ENCODE measurements at places on chromosomes 4 and X.

GRCh38 chr4:61440321-61440720 lies 240.2 kb downstream of the ADGRL3 start:
- DNase-seq = no peak

GRCh38 chr4:7007944-7008343 lies 35.2 kb upstream of the TADA2B start:
- no peak for DNase-seq

DNA sequence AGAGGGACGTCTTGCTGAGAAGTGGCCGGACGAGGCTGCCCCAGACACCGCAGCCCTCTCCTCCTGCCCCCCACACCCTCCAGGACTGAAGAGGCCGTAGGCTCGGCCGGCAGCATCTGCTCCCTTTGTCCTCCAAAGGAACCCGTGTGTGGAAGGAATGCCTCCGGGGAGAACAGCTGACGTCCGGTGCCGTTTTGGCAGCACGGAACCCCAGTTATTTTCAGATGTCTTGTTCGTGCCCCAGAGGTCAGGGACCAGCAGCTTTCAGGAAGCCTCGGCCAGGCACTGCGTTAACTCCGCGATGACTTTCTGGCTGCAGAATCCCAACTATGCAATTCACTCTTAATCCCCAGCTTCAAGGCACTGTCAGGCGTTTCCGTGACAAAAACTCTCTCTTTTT lies 10.9 kb upstream of the PPP2R3B start:
- peak; percentile 85 for DNase-seq

DNA sequence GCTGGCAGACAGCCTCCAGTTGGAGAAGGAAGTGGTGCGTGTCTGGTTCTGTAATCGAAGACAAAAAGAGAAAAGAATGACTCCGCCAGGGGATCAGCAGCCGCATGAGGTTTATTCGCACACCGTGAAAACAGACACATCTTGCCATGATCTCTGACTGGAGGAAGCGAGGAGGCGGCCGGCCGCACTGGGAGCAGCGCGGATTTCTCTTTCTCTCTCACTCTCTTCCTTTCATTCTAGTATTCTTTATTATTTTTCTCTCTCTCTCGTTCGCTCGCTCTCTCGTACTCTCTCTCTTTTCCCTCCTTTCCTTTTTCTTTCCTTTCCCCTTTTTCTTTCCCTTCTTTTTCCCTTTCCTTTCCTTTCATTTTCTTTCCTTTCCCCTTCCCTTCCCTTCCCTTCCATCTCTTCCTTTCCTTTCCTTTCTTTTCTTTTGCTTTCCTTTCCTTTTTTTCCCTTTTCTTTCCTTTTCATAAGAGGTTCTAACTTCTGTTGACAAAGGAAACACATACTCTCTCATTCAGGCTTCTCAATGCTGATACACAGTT lies 1.2 kb downstream of the POU3F4 start:
- DNase-seq = no peak

DNA sequence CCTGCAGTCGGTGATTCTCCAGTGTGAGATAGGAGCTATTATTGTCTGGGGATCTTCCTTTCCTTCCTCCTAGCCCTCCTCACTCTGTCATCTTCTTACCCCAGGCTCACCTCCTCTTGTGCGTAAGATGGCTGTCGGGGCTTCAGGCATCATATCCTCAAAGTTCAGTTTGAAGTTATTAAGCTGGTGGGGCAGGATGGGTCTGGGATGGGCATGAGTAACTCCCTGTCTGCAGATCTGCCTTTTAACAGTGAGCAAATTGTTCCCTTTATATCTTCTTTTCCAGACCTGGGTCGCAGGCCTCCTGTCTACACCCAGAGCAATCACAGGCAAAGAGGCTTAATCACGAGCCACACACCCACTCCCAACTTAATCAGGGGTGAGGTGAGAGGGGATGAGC lies 900 bp upstream of the MTMR1 start:
- DNase-seq = no peak

DNA sequence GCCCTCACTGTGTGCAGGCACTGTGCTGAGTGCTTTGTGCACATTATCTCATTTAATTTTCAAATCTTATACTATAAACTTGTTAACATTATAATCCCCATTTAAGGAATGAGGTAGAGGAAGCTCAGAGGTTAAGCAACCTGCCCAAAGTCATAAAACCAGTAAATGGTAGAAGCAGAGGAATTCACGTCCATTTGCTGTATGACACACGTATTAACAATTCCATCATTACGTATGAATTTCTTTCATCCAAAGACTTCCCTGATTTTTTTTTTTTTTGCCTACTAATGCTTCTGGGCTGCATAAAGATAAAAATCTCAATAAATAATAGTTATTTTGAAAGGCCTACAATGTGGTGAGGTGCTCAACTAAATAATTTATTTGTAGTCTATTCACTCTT lies 64.5 kb upstream of the H2AZ1 start:
- no peak for DNase-seq

DNA sequence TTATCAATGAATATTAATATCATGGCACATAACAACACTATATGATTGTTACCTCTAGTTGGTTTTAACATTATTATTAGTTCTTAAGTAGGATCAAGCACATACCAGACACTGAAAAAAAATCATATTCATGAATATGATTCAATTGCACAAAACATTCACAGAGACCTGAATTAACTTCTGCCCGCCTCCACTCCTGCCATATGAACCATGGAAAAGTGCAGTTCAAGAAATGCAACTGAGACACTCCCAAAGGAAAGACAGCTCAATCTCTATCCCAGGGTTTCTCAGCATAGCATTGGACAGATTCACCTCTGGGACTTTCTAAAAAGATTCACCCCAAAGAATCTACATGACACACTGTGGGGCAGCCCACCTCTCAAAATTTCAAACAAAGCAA lies 103.5 kb upstream of the KCNIP4 start:
- no peak for DNase-seq

DNA sequence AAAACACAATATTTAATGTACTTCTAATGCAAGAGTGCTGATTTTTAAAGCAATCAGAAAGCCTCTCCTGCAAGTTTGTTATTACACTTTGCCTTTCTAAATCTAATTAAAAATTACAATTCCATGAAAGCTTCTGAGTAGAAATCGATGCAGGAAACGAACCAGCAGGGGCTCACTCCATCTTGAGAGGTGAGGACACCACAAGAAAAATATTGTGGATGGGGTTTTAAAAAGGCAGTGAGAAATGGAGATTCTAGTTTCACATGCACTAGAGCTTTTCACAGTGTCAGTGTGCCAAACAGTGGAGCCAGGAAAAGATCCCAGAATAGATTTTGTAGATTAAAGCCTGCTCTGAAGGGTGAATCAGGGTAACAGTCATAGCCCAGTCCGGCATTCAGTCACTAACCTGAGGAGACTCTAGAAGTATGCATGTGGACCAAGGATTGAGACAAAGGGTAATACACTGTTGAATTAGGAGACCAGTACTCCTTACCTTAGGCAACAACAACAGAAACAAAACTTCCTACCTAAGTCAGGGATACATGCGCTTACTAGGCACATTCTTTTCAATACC lies 362.3 kb downstream of the NAF1 start:
- no peak for DNase-seq

DNA sequence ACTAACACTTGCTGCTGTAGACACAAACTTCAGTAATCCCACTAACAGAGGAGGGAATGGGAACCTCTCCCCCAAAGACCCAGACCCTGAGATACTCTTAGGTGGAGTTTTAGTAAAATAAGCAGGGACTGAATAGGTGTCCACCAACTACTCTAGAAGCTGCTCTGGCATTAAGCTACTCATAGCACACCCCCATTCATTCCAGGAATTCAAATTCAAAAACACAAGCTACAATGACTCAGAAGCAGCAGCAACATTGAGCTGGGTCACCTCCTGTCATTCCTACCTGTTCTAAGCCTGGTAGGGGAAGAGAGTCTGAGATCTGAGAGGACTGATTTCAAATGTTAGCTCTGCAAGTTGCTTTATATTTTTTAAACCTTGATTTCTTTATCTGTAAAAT lies 135.4 kb upstream of the FRMPD4 start:
- no peak for DNase-seq

- DNase-seq = no peak
These were observed 55.3 kb downstream of the ZFYVE28 start for GRCh38 chr4:2363056-2363721.

GRCh38 chr4:74659576-74660411 lies 134.5 kb downstream of the BTC start:
- DNase-seq = peak; percentile 93

- DNase-seq = peak; percentile 71
These were observed 6.7 kb upstream of the ART3 start for GRCh38 chr4:76067652-76068286.

DNA sequence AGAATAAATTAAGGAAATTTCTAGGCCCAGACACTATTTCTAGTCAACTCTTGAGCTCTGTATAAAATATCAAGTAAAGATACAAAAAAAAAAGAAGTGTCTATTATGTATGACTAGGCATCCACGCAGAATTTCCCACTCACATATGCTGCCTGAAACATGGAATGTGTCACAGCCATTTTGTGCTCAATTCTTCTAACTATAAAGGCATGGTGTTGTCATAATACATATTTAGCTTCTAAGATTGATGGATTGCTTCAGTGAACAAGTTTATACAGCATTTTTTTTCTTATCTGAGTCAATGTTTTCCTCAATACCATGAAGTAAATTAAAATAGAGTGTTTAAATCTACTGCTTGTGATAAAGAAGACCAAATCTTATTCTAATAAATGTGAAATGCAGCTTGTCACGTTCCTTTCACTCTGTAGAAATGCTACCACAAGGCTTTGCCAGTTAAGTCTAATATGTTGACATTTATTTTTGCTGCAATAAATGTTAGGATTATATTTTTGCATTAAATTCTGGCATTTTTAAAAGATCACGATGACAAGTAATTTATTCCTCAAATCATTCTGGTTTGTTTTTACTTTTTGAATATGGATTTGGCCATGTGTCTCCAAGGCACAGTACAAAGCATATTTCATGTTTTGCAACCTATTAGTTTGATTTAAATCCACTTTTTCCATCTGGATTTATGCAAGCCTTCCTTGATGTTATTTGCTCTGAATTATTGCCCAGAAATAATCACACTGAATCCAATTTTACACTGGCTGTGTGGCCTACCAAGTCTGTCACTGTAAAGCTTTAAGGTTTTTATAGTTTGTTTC lies 1829.0 kb upstream of the PCDH7 start:
- DNase-seq = no peak

GRCh38 chrX:155028877-155029291 lies 2.2 kb downstream of the FUNDC2 start:
- peak; percentile 48 for DNase-seq

DNA sequence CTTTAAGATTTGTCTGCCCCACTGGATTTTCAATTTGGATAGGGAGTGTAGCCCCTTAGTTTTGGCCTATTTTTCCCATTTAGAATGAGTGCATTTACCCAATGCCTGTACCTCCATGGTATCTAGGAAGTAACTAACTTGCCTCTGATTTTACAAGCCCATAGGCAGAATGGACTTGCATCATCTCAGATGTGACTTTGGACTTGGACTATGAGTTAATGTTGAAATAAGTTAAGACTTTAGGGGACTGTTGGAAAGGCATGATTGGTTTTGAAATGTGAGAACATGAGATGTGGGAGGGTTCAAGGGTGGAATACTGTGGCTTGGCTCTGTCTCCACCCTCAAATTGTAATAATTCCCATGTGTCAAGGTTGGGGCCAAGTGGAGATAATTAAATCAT lies 2480.2 kb downstream of the PCDH7 start:
- no peak for DNase-seq

- no peak for DNase-seq
These were observed 35.0 kb upstream of the GNPDA2 start for GRCh38 chr4:44761306-44761705.

GRCh38 chr4:38982361-38983095 lies 49.7 kb downstream of the TMEM156 start:
- no peak for DNase-seq

DNA sequence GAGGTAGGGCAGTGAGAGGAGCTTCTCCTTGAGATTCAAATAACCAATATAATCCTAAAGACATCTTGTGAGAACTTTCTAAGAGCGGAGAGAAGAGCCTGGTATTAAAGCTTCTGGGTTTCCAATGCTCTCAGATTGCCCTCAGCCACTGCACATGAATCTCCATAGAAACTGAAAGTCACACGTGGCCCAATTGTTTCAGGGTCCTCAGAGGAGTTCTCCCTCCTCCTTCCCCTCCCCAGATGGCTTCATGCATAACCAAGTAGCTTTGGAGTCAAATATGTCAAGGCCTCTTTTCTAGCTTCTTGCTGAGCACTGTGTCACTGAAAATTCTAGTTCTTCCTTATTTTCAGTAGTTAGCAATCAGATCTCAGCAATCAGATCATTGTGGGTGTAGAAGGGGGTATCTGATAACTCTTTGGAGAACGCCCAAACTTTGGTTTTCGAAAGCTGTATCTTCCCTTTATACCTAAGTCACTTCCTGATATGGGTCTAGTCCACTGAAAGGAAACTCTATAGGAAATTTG lies 2.2 kb downstream of the BTK start:
- DNase-seq = no peak

- DNase-seq = no peak
These were observed 72.2 kb upstream of the PPP3CA start for GRCh38 chr4:101419336-101420135.

DNA sequence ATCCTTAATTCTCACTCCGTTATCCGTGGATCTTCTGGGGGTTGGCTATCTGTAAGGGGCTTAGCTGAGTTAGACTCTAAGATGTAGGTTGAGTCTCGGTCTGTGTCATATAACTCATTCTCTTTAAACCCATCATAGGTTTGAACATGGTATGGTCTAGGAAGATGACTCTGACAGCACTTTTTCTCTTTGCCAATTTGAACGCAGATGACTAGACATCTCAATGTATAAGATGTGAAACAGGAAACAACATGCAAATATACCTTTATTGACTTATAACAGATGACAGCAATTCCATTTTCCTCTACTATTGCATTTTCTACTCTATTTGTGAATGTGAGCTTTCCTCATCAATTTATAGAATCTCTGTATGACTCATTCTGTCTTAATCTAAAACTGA lies 634.8 kb upstream of the MAGEB2 start:
- no peak for DNase-seq

DNA sequence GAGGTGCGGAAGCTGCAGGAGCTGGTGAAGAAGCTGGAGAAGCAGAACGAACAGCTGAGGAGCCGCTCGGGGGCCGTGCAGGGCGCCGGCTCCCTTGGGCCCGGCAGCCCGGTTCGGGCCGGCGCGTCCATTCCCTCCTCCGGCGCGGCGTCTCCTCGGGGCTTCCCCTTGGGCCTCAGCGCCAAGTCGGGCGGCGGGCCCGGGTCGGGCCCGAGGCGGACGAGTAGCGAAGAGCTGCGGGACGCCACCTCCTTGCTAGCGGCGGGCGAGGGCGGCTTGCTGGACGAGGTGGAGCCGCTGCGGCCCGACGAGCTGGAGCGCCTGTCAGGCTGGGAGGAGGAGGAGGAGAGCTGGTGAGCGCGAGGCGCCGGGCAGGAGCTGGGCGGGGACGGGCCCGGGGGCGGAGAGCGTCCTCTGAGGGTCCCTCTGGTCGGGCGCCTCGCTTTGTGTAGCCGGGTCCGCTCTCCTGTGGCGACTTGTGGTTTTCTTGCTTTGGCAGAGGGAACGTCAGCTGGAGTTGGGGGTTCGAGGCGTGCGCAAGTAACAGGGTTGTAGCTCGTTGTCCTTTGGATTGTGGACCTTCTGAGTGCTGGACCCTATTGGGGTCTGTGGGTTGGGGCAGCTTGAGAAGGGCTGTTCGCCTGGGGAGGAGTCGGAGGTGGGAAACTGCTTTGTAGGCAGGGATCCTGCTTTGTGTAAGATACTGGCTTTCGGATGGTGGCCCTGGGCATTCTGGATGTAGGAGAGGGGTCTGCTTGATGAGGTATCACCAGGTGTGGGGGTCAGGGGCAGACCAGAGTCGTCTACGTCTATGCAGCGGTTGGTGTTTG lies 662 bp downstream of the SLAIN2 start:
- DNase-seq = no peak
